ENCODE measurements at places on chromosomes 3 and 15. TPM values are rescaled to one million over a fixed set of nuclear protein-coding genes. Genes with fewer than 3 reads are reported as not detected.
A peak's percentile ranks its signal among the peaks of the same experiment; 100 is the strongest.

Gene NEO1
- 21.3 TPM for total RNA-seq

Gene CCR1
- 9.2 TPM for total RNA-seq

Gene NRROS
- total RNA-seq = 13.9 TPM

Gene ISL2
- total RNA-seq = not detected

Gene RYR3
- 2.6 TPM for total RNA-seq

Gene RHOV
- 8.5 TPM for total RNA-seq

Gene NPAP1
- total RNA-seq = not detected

Gene TGM4
- total RNA-seq = not detected

Gene PLOD2
- 35.7 TPM for total RNA-seq

Gene ERICH6
- total RNA-seq = 0.48 TPM

DNA sequence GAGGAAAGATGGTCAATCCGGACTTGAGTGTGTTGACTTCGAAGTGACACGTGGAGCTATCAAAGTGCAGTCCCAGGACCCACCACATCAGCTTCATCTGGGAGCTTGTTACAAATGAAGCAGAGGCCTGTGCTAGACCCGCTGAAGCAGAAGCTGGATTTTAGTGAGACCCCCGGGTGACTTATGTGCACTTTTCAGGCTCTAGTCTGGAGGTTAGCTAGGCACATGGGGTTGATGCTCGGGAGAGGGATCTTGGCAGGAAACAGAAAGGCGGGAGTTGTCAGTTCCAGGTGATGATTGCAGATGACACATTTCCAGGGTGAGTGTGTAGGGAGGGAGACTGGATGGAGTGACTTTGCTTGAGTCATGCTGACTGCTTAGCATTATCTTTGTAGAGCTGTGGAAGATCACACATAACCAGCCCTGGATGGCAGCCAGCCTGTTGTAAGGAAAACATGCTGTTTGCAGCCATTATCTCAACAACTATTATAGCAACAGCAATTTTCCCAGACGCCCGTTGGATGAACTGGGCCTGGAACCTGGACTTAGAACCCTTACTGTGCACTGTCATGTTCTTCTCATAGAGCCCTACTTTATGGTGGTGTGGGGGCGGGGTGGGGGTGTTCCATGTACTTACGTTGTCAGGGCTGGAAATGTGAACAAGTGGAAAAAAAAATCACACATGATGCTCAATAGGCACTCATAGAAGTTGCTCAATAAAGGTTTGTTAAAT lies 122.4 kb downstream of the THSD4 start:
- H3K27ac ChIP-seq = no peak overlapping the region
- no peak for DNase-seq
- H3K36me3 ChIP-seq = no peaks in the 10 kb centered on the region

DNA sequence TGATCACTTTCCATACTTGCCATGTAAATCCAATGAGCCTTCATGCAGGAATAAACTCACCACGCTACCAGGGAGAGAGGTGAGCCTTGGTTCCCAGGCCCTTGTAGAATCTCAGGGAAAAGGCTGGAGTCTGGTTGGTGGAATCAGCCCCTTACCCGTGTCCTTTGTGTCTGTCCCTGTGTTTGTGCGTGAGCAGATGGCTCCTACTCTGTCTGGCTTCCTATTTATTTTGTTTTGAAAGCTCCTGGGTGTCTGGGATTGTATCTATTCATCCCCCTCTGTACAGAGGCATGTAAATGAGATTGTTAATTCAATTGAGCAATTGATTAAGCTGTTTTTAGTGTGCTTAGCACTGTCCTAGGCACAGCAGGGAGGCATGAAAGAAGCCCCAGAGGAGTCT lies 278.1 kb downstream of the THSD4 start:
- H3K4me1 ChIP-seq = no peaks in the 10 kb centered on the region
- no peaks in the 10 kb centered on the region for H3K36me3 ChIP-seq
- H3K4me3 ChIP-seq = no peak overlapping the region
- H3K27me3 ChIP-seq = no peaks in the 10 kb centered on the region
- H3K27ac ChIP-seq = no peak overlapping the region
- DNase-seq = no peak

GRCh38 chr3:126421573-126422119 lies 26.9 kb downstream of the CFAP100 start:
- no peaks in the 10 kb centered on the region for H3K27me3 ChIP-seq
- no peak overlapping the region for H3K27ac ChIP-seq
- H3K4me3 ChIP-seq = no peak overlapping the region
- no peaks in the 10 kb centered on the region for H3K4me1 ChIP-seq
- H3K36me3 ChIP-seq = no peaks in the 10 kb centered on the region

GRCh38 chr3:150147776-150148175 lies 177.1 kb upstream of the PFN2 start:
- DNase-seq = no peak
- H3K4me3 ChIP-seq = no peak overlapping the region
- no peaks in the 10 kb centered on the region for H3K36me3 ChIP-seq
- no peaks in the 10 kb centered on the region for H3K27me3 ChIP-seq

DNA sequence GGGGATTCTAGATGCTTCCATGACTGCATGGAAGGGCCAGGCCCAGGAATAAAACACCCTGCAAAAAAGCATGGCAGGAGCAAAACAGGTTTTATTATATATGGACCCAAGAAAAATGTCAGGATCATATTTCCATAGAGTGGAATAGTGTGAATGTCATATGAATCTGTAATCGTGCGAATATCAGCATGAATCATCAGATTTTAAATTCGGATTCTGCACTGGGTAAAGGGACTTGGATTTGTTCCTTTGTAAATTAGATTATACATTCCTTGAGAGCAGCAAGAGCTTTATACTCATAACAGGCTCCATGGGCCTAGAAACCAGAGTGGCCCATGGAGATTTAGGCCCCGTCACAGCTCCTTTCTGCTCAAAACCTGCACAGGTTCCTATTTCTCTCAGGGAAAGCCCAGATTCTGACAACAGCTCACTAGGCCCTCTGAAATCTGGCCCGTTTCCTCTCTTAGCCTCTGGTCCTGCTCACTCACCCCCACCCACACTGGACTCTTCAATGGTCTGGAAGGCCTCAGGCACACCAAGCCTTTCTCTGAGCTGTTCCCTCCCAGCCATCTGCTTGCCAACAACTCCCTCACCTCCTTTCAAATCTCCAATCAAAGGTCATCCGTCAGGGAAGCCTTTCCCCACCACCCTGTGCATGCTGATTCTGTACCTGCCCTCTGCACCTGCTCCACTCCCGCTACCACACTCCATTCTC lies 76.0 kb downstream of the FEM1B start:
- H3K27me3 ChIP-seq = no peaks in the 10 kb centered on the region
- no peak for DNase-seq
- no peaks in the 10 kb centered on the region for H3K36me3 ChIP-seq
- H3K27ac ChIP-seq = peak overlapping the region; percentile 89

DNA sequence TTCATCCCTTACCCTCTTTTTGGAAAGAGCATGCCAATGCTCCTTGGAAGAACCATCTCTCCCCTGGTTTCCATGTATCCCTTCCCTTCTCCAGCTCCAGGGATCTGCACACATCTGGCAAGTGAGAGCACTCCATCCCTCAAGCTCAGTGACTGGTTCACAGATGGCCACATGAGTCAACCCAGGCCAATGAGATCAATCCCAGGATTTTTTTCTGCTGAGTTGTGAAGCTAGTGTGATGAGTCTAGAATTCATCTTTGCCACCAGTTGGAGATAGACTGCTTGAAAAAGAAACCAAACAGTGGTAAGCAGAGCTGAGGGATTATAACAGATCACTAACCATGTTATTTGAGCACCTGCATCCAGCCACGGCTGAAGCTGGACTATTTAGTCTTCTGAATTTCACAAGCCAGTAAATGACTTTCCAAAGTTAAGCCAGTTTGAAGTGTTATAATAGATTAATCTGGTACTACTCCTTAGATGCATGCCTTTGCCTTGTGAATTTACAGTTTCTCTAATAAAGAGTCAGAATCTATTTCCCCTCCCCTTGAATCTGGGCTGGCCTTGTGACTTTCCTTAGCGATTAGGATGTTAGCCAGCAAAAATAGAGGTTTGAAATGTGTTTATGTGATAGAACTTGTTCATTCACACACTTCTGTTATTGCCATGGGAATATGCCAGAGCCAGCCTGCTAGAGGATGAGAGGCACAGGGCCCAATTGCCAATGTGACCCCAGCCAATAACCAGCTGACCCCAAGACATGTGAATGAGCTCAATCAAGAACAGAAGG lies 159.8 kb downstream of the WNT5A start:
- no peaks in the 10 kb centered on the region for H3K36me3 ChIP-seq
- H3K4me3 ChIP-seq = no peak overlapping the region
- no peak overlapping the region for H3K27ac ChIP-seq
- H3K27me3 ChIP-seq = no peaks in the 10 kb centered on the region

DNA sequence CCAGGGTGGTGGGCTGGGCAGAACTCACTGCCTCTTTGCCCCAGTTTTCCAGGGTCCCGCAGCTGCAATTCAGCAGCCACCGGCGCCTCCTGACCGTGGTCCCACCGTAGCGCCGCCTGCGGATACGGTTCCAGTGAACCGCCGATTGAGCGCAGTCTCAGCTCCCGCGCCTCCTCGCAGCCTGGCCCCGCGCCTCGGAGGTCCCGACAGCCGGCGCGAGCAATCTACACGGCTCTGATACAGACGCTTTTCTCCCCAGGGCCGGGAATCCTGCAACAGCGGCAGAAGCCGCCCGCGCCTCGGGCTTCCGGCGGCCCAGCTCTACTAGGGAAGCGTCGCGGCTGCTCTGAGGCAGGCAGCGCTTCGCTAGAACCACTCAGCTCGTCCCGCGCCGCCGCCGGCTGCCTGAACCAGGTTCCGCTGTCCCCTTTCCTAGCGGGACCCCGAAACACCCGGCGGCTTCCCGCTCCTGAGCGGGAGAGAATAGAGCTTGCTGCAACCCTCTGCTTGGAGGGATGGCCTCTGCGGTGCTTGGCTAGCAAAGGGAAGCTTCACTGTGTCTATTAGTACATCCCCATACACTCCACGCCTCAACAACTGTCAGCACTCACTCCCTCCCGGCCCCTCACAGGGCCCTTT lies 3.1 kb downstream of the FOXL2NB start:
- no peaks in the 10 kb centered on the region for H3K27me3 ChIP-seq
- no peak for DNase-seq
- no peaks in the 10 kb centered on the region for H3K36me3 ChIP-seq
- no peak overlapping the region for H3K27ac ChIP-seq

GRCh38 chr3:52093756-52094545 lies 37.6 kb upstream of the DUSP7 start:
- H3K27me3 ChIP-seq = no peaks in the 10 kb centered on the region
- H3K4me3 ChIP-seq = no peak overlapping the region
- no peaks in the 10 kb centered on the region for H3K36me3 ChIP-seq

- H3K27me3 ChIP-seq = no peaks in the 10 kb centered on the region
- peak overlapping the region; percentile 78 for H3K27ac ChIP-seq
- H3K4me1 ChIP-seq = no peaks in the 10 kb centered on the region
- DNase-seq = peak; percentile 78
- peak overlapping the region; percentile 30 for H3K4me3 ChIP-seq
Observed at GRCh38 chr15:84734794-84735479, 13.5 kb upstream of the ZNF592 start.

DNA sequence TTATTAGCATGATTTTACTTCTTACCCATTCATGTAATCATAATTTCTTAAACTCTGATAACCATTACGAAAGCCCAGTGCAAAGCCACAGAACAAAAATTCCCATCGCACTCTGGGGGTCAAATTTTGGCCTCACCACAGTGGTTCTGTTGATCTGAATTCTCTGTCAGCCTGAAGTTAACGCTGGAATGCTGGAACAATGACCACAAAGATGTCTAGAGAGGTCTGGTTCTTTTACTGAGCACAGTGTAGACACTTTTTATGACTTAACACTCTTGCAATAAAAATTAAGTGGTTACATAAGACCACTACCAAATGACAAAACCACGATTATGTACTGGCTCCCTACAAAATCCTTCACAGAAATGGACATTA lies 94.7 kb downstream of the PDZRN3 start:
- no peak for DNase-seq
- H3K4me3 ChIP-seq = no peak overlapping the region
- H3K36me3 ChIP-seq = no peaks in the 10 kb centered on the region

GRCh38 chr3:192364316-192364715 lies 363.0 kb downstream of the FGF12 start:
- H3K4me1 ChIP-seq = no peaks in the 10 kb centered on the region
- H3K27ac ChIP-seq = no peak overlapping the region
- no peak for DNase-seq
- H3K4me3 ChIP-seq = no peak overlapping the region
- H3K27me3 ChIP-seq = no peaks in the 10 kb centered on the region

GRCh38 chr3:48694610-48695392 lies 9.1 kb upstream of the NCKIPSD start:
- peak overlapping the region; percentile 67 for H3K4me3 ChIP-seq
- no peaks in the 10 kb centered on the region for H3K27me3 ChIP-seq
- H3K27ac ChIP-seq = peak overlapping the region; percentile 92
- DNase-seq = peak; percentile 76

DNA sequence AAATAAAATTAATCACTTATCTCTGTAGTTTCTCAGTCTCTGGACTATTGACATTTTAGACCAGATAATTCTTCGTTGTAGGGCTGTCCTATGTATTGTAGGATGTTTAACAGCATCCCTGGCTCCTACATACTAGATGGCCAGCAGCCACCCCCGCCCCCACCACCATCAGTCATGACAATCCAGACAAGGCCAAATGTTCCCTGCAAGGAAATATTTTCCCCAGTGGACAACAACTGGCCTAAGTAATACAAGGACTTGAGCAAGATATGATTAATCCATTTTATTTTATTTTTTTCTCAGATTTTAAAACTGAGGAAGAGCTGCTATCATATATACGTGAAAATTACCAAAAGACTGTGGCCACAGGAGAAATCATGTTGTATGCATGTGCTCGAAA lies 23.8 kb downstream of the TICRR start:
- H3K4me1 ChIP-seq = no peaks in the 10 kb centered on the region
- DNase-seq = no peak
- no peak overlapping the region for H3K4me3 ChIP-seq
- no peaks in the 10 kb centered on the region for H3K27me3 ChIP-seq

DNA sequence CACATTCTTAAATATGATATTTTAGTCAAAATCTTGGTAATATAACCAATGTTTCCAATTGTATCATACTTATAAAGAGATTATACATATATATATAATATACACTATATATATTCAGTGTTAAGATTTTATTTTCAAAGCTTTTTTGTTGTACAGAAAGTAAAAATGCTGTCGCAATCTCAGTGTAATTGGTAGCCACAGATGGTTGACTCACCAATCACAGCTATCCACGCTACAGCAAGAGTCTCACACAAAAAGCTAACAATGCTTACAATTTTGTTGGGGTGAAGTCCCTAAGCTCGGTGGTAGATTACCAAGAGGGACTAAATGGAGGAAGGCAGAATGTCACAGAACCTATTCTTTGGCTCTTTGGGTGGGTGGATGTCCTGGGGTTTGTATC lies 16.9 kb upstream of the CFAP161 start:
- H3K4me3 ChIP-seq = no peak overlapping the region
- no peaks in the 10 kb centered on the region for H3K4me1 ChIP-seq
- H3K27me3 ChIP-seq = no peaks in the 10 kb centered on the region

GRCh38 chr3:188687389-188687788 lies 484.4 kb upstream of the TPRG1 start:
- H3K27ac ChIP-seq = no peak overlapping the region
- H3K4me1 ChIP-seq = no peaks in the 10 kb centered on the region
- no peak for DNase-seq

GRCh38 chr3:172846103-172846561 lies 95.6 kb downstream of the ECT2 start:
- H3K4me1 ChIP-seq = no peaks in the 10 kb centered on the region
- H3K36me3 ChIP-seq = no peaks in the 10 kb centered on the region
- H3K4me3 ChIP-seq = no peak overlapping the region

- no peak overlapping the region for H3K4me3 ChIP-seq
- H3K36me3 ChIP-seq = no peaks in the 10 kb centered on the region
- H3K4me1 ChIP-seq = no peaks in the 10 kb centered on the region
- no peak for DNase-seq
Observed at GRCh38 chr15:60340207-60340921, 57.4 kb downstream of the ANXA2 start.

GRCh38 chr3:4623421-4623999 lies 130.4 kb downstream of the ITPR1 start:
- no peak overlapping the region for H3K27ac ChIP-seq
- no peak for DNase-seq
- H3K27me3 ChIP-seq = no peaks in the 10 kb centered on the region

Data from breast epithelium (tissue), 4 donors.